ENCODE measurements at places on chromosomes 1 and 21.

- no peak for DNase-seq
Measured at GRCh38 chr1:244456586-244456985, 4.5 kb upstream of the CATSPERE start.

- DNase-seq, result no peak
Measured at GRCh38 chr1:45282351-45282750, 44.3 kb upstream of the HPDL start.

DNA sequence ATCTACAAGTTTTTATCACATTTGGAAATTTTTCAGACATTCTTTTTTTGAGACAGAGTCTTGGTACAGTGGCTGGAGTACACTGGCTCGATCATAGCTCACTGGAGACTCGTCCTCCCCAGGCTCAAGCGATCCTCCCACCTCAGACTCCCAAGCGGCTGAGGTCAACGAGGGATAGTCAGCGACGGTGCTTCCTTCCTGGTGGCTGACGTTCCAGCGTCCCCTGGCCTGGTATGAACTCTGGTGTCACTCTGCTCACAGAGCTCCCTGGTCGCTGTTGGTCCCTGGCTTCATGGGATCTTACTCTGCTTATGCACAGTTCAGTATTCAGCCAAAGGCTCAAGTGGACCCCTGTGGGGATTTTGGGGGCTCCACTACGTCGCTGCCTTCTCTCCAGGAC is 3.5 kb upstream of the ARHGEF16 start:
- no peak for DNase-seq

DNA sequence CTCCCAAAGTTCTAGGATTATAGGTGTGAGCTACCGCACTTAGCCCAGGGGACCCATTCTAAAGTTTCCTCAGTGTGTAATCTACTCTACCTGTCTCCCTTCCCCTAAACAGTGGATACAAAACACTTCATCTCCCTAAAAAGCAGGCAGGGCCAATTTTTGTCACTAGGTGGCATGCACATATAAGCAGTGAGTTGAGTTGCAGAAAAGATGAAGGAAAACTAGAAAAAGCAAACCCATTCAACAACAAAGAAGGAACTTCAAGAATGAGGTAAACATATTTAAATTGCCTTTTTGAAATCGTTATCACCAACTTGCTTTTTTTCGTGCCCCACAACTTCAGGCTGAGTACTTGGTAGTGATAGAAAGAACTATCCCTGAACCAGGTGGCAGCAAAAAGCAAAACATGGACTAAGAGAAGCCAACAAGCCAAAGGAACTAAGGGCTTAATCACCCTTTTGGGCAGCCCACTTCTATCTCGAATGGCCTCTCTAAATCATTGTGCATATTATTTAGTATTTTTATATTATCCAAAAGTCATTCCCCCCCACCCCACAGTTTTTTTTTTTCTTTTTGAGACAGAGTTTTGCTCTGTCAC is 19.7 kb upstream of the ALDH9A1 start:
- DNase-seq, result no peak

DNA sequence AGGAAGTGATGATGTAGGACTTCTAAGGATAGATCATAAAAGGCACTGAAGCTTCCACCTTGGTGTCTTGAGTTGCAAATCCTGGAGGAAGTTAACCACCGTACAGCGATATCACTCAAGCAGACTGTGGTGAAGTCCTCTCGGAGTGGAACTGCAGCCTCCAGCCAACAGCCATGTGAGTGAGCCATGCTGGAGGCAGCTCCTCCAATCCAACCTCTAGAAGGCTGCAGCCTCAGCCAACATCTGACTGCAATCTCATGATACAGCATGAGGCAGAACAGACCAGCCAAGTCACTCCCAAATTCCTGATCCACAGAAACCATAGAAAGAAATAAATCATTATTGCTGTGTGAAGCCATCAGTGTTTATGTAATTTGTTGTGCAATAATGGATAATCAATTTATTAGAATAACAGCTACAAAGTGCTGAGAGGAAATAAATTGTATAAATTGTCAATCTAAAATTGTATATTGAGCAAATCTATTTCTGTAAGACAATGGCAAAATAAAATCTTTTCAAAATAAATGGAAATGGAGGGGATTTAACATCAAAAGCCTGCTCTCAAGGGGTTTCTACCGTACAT is 65.0 kb downstream of the PRSS38 start:
- DNase-seq, result no peak

- no peak for DNase-seq
Measured at GRCh38 chr1:43058545-43059360, 100.1 kb upstream of the SLC2A1 start.

GRCh38 chr1:51559501-51559900 is 40.4 kb upstream of the EPS15 start:
- DNase-seq, result no peak

- DNase-seq, result no peak
Measured at GRCh38 chr1:206005234-206005633, 2.0 kb upstream of the RAB7B start.

GRCh38 chr1:43653893-43654292 is 3.9 kb downstream of the KDM4A start:
- DNase-seq, result no peak

GRCh38 chr1:228876187-228876586 is 140.9 kb downstream of the RHOU start:
- DNase-seq, result no peak

GRCh38 chr1:183693521-183693920 is 40.4 kb upstream of the APOBEC4 start:
- no peak for DNase-seq

DNA sequence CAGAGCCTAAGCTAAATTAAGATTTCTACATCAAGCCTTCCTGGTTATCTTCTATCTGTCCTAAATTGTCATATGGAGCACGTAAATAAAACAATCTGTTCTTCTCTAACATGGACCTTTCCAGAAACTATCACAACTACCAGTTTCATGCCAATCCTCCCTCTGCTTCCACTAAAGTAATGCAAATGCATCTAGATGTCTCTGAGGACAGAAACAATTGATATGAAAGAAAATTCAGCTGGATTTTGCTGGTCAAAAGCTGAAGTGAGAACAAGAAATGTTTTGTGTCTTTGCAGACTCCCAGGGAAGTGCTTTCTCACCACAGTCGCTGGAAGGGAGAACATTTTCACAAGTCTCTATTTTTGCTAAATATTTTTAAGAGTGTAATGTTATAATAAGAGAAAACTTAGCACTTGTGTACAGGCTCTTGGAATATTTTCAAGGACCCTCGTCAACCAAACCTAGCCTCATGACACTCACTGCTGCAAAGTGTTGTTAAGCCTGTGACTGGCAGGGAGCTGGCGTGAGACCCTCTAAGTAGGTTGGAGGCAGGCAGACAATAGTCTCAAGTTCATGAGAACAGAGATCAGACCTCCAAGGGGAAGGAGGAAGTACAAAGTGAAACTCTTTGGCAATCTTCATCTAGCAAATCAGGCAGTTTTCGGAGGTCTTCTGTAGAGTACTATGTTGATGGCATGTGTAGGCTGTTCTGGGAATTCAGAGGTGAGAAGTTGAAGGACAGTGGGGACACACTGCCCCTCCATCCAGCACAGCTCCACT is 38.8 kb downstream of the DNASE2B start:
- no peak for DNase-seq

DNA sequence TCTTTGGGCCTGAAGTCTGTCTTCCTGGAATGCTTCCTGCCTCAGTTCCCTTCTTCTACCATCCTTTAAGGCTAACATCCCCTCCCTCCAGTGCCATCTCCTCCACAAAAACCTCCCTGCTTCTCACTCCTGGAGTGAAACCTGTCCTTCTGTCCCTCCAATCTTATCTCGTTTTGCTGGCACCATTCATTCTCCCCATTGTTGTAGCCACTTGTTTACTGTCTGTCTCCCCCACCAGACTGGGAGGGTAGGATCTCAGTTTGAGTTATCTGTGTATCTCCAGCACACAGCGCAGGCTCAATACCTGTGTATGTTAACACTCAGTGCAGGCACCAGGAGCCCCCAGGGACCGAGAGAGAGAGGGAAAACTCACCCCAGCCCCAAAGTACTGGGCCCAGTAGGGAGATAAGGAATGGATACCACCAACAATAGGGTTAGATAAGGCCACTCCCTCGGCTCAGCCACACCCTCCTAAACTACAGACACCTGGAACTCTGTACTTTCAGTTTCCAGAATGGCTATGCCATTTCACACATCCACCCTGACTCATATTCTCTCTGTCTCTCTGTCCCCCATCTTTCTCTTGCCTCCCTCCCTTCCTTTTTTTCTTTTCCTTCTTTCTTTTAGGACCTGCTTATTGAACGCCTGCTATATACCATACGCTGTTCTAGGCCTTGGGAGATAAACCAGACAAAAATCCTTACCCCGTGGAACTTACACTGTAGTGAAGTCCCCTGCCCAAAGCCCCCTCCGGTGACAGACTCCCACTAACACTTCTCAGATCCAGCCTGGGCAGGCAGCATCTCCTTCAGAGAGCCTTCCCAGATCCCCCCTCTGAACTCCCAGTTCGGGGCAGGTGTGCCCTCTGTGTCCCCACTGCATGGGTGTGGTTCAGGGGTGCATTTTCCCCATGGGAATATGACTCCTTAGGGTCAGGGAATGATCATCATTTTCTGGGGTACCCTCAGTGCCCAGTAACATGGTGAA is 3.3 kb upstream of the SSBP3 start:
- DNase-seq, result no peak

- no peak for DNase-seq
Measured at GRCh38 chr1:231558708-231559185, 30.3 kb downstream of the TSNAX start.

DNA sequence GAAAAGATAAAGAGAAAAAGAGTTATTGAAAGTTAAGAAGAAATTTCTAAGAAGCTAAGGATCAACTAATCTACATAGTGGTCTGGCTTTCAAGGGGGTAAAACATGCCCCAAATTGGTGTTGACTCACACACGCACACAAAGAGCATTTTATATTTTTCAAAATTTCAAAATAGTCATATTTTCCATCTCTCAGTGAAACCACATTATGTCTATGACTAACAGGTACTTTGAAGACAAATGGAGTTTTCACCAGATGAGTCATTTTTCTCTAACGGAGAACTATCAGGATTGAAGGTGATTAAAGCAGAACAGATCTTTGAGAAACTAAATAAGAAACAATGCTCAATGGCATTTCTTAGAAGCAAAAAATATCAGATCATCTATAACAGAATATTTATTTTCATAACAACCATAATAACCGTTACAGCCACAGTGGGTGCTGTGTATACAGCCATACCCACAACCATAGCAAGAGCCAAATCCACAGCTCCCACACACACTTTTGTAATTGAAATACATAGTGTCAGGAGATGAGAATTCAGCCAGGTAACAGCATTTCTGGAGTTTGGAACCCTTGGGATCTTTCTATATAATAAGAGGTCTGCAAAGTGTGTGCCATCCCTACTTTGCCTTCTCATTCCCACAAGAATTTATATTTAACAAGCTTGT is at the start of gene KRTAP21-3:
Gene KRTAP21-3 (minus strand): TSS at position 539 of the 671 bp plus-strand sequence. CDS start 18 bp downstream, at position 521.
- no peak for DNase-seq

- DNase-seq, result no peak
Measured at GRCh38 chr21:15552914-15553494, 176.8 kb upstream of the USP25 start.

GRCh38 chr1:244371242-244372141 is 80.2 kb downstream of the ADSS2 start:
- DNase-seq, result no peak

- DNase-seq, result no peak
Measured at GRCh38 chr1:153430166-153430553, 13.8 kb downstream of the S100A7A start.

- no peak for DNase-seq
Measured at GRCh38 chr1:66250478-66250877, 283.5 kb upstream of the SGIP1 start.

DNA sequence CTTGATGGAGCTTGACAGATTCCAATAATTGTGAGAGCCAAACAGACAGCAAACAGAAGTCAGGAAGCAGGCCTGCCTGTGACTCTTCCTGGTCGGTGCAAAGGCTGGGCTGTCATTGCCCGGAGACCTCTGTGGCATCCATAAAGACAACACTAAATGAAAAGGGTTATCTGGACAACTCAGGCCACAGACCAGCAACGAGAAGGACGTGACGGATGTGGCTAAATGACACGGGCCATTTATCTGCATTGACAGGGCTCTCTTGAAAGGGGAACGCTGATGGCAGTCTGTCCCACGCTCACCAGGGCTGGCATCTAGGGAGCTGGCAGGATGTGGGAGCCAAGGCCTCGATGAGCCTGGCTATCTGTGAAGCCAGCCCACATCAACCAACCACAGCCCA is 35.0 kb downstream of the HMGB4 start:
- no peak for DNase-seq

GRCh38 chr1:221900678-221901077 is 158.8 kb upstream of the DUSP10 start:
- no peak for DNase-seq

DNA sequence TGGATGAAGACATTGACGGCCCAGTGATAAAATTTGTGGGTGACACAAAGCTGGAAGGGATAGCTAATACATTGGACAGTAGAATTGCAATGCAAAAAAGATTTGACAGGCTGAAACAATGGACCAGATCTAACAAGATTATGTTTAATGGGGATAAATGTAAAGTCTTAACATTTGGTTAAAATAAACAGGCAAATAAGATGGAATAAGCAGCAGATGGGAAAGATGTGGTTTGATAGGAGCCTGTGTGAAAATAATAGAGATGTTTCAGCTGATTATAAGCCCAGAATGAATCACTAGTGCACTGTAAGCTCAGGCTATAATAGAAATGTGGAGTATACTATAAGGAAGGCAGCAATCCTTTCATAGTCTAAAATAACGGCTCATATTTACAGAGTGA is 66.2 kb upstream of the NHLH2 start:
- DNase-seq, result no peak

- no peak for DNase-seq
Measured at GRCh38 chr21:14968029-14968428, 96.8 kb downstream of the NRIP1 start.
